Astrocyte (in vitro differentiated cells and primary cell): ENCODE measurements at places on chromosomes 12 and 14. TPM values are rescaled to one million over a fixed set of nuclear protein-coding genes. Genes with fewer than 3 reads are reported as not detected.

Gene AMDHD1
- 0.52 and 0.62 TPM in 2 replicates for total RNA-seq

DNA sequence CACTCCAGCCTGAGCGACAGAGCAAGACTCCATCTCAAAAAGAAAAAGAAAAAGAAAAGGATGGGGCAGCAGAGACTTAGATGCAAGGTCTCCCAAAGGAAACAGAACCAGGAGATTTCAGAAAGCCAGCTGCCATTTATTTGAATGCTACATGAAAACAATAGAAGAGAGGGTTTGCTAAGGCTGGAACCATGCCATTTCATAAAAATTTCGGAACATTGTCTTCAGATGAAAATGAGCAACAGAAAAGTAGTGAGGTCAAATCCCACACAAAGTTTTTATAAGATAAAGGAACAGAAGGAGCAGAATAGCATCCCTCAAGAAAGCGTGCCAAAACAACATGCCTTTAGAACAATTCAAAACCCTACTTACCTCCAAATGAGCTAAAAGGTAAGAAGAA is 175.3 kb downstream of the ETV6 start:
- no peak for DNase-seq

DNA sequence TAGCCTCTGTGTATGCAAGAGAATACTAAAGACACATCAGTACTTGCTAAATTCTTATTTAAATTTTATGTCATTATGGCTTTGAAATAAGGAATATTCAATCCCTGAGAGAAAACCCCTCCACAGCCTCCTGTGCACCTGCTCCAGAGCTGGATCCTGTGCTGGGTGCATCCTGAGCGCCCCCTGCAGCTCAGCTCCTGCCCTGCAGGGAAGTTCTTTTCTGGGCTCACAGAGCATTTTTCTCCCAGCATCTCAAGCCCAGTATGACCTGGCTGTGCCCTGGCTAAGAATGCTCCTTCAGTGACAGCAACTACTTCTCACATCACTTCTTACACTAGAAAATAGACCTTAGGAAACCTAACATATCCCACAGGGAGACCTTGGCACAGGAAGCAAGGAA is 1211.7 kb downstream of the TMEM121 start:
- no peak for DNase-seq

DNA sequence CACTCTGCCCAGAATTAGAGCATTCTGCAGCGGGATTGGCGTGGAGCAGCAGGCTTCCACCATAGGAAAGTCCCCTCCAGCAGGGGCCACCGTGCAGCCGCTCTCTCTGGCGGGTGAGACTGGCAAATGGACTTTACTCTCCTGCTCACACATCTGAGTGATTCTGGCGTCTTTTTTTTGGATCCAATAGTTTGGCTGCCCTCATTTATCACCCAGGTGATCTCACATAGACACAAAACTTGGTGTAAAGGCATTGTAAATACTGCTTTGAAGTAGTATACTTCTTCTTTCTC is 130.3 kb downstream of the TGFB3 start:
- DNase-seq: no peak

DNA sequence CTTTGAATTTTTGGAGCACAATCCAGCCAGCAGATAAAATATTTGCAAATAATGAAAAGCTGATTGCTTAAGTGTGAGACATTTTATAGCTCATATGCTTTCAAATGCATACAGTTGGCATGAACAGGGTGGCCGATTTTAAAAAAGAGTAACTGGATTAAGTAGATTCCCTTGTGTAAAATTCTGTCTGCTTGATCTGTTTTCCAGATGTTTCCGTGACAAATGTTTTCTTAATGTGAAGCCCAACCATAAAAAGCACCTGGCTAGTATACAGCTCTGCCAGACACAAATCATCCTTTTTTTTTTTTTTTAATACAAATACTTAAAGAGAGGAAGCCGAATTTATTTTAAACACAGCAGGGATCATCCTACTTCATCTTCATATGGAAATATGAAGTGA is 440.7 kb downstream of the CCER1 start:
- DNase-seq: no peak

DNA sequence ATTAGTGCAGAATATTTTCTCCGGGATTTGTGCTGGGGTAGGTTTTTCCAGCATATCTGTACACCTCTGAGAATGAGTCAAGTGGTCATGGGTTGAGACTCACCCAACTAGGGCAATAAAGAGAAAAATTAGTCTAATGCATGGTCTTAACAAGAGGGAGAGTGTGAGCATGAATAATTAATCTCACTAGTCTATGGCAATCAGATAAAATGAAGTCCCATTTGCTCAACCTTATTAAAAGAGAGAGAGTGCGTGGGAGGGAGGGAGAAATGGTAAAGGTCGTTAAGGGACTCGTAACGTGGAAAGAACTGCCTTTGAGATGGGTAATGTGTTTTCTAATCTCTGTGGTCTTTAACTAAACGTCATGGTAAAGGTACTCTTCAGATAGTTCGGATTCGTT is 91.6 kb downstream of the TESC start:
- DNase-seq: no peak

Gene FGD6
- total RNA-seq: 25.3 and 26.5 TPM in 2 replicates

Gene ATG2B
- 14.2 and 15.0 TPM in 2 replicates for total RNA-seq

Gene ITGB7
- total RNA-seq: 0.79 and 1.3 TPM in 2 replicates

DNA sequence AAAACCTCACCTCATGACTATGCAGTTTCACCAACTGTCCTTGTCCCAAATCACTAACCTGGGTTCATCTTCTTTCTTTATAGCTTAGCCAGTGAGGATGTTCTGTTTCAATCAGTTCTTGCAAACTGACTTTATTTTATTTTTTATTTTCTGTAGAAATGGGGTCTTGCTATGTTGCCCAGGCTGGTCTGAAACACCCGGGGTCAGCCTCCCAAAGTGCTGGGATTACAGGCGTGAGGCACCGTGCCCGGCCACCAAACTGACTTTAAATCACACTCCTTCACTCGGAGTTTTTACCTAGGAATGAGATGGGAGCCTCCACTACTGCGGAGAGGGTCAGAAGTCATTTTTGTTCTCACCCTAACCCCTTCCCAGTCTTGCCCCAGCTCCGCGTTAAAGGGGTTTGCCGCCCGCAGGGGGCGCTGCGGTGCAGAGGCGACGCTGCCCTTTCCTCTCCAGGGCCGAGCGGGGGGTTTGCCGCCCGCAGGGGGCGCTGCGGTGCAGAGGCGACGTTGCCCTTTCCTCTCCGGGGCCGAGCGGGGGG is 7.0 kb upstream of the B4GALNT3 start:
- no peak for DNase-seq

Gene GLT1D1
- 0.14 and 0.16 TPM in 2 replicates for total RNA-seq

- DNase-seq: no peak
These were observed 52.5 kb upstream of the WSCD2 start for GRCh38 chr12:108076556-108076955.

GRCh38 chr14:77579780-77580179 is 36.7 kb downstream of the SPTLC2 start:
- DNase-seq: no peak

DNA sequence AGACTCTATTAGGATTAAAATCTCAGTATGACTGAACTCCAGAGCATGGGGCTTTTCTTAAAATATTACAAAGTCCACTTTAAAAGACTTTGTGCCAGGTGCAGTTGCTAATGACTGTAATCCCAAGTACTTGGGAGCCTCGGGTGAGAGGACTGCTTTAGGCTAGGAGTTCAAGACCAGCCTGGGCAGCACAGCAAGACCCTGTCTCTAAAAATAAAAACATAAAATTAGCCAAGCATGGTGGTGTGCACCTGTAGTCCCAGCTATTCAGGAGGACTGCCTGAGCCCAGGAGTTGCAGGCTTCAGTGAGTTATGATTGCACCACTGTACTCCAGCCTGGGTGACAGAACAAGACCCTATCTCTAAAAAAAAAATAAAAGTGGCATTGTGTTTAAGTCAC is 33.2 kb downstream of the ATF7 start:
- DNase-seq: no peak

GRCh38 chr12:13142747-13143146 is 39.3 kb upstream of the GSG1 start:
- no peak for DNase-seq

- peak; percentile 80 for DNase-seq
These were observed 117.6 kb upstream of the RASSF8 start for GRCh38 chr12:25840678-25841465.

GRCh38 chr12:48472259-48472658 is at the start of gene ANP32D:
Gene ANP32D (plus strand): TSS chr12:48472559. CDS start chr12:48472665, 106 bp downstream.
- DNase-seq: no peak

Gene TAS2R8
- not detected in 2 replicates for total RNA-seq

- DNase-seq: peak; percentile 73
These were observed 168.0 kb downstream of the TMTC3 start for GRCh38 chr12:88310069-88310468.

Gene FSCB
- not detected in 2 replicates for total RNA-seq

GRCh38 chr14:56059054-56059453 is 59.2 kb upstream of the PELI2 start:
- DNase-seq: no peak

- no peak for DNase-seq
These were observed 36.1 kb upstream of the CDKN3 start for GRCh38 chr14:54360667-54361066.

Gene SMIM41
- 0.18 TPM in 1 of 2 replicates, not detected in the other for total RNA-seq
